ENCODE measurements at places on chromosomes 7 and 10.

- no peak for DNase-seq
These were observed 107.1 kb downstream of the RNF32 start for GRCh38 chr7:156747718-156748117.

GRCh38 chr7:102291056-102291915, 4.6 kb downstream of the SH2B2 start:
- no peak for DNase-seq

DNA sequence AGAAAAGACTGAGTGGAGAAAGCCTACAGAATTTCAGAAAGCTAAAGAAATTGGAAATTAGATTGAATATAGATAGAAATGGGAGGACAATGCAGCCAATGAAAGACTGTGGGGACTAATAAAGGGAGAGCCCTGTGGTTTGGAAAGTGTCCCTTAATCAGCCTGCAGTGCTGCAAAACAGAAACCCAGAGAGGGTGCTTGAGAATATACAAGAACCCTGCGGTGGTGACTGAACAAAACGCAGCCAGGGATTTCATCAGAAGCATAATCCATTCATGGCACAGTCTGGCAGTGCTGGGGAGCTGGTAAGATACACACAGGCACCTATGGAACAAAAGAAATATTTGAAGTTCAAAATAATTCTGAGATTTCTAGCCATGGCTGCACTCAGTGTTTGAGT, 19.1 kb downstream of the CEP41 start:
- DNase-seq: no peak

- DNase-seq: no peak
These were observed 86.2 kb downstream of the ITIH5 start for GRCh38 chr10:7580520-7580919.

GRCh38 chr10:85413570-85413969, 953.0 kb downstream of the GRID1 start:
- DNase-seq: no peak

GRCh38 chr7:114264023-114264422, 150.6 kb upstream of the FOXP2 start:
- no peak for DNase-seq

GRCh38 chr10:92574548-92575261, 812 bp upstream of the IDE start:
- no peak for DNase-seq

GRCh38 chr10:13087986-13088618, 11.9 kb upstream of the OPTN start:
- no peak for DNase-seq

- peak; percentile 77 for DNase-seq
These were observed 620.4 kb downstream of the GALNT17 start for GRCh38 chr7:71752171-71752935.

GRCh38 chr10:21173802-21174714, 276.9 kb upstream of the NEBL start:
- peak; percentile 73 for DNase-seq

DNA sequence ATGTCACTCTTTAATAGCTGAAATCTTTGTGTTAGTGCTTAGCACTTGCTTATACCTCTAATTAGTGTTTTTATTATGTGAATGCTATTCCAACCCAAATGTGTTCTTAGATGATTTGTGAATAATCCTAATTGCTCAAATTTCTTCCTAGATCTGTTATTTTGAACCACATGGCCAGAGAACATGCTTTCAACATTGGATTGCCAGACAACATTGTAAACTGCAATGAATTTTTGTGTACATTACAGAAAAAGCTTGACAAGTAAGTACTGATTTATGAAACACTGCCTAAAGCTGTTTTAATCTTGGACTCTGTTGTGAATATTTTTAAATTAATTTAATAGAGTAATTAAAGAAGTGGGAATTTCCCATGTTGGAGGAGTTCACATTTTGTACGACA, 121.1 kb downstream of the ZNF277 start:
- DNase-seq: no peak

DNA sequence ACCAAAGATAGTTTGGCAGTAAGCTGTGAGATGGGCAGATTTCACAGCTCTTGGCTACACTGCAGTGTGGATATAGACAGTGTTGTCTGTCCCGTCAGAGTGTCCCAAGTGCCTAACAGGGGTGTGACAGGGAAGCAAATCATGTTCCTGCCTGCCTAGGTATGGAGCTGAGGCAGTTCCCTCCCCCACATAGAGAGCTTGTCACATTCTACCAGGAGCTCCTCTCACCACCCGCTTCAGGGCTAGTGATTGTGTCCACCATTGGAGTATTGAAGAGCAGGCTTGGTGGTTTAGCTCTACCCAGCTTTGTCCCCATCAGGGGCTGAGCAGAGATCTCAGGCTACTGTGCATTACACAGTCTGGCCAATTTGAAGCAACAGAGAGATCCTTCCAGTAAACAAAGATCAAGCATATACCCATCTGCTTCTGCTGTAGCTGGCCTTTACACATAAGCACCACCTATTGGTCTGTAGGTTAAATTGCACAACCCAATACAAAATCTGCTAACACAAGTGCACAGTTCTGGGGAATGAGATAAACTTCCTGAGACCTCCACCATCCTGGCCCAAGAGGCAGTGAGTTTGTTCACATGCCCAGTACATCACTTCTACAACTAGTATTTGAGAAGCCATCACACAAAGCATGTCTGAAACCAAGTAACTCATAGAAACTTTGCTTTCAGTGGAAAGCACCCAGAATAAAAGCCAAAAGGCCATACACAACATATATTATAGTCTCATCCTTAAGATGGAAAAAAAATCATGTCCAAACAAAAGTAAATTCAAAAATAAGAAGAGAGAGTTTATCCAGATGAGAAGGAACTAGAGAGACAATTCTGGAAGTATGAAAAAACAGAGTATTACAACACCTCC, 67.3 kb downstream of the GLCCI1 start:
- no peak for DNase-seq

DNA sequence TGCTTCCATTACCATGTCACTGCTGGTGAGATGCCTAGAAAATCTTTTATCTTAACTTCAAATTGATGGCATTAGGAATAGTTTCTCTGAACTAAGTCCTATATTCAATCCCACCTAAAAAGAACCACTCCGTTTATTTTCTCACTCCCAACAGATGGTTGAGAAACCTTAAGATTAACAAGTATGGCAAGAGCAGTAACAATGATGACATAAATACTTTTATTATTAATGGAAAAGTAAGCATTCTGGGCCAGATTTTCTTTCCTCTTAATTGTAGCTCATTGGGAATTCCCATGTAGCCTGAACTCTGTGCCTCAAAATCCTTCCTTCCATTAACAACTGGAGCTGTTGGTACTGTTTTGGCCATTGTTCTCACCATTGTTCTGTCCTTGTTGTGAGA, 21.1 kb upstream of the FAM13C start:
- no peak for DNase-seq

- DNase-seq: no peak
These were observed 144.6 kb upstream of the MKLN1 start for GRCh38 chr7:131183072-131183471.

GRCh38 chr10:51291961-51292360, 217.7 kb downstream of the PRKG1 start:
- no peak for DNase-seq

All from right forelimb (tissue), 1 donor.